Activated CD4-positive, alpha-beta T cell treated with anti-CD3 and anti-CD28 coated beads, Interleukin-2, amount 10 ng/mL, durations not matched to agents 7 days and 5 days (primary cell): ENCODE measurements at places on chromosomes 6 and 20. TPM values are rescaled to one million over a fixed set of nuclear protein-coding genes. Genes with fewer than 3 reads are reported as not detected.

- DNase-seq: no peak
Observed at GRCh38 chr6:150634176-150634963, 34.7 kb downstream of the PLEKHG1 start.

Gene KIAA0408
- total RNA-seq: 4.4 TPM

- no peak for DNase-seq
Observed at GRCh38 chr6:80276861-80277260, 170.4 kb downstream of the BCKDHB start.

GRCh38 chr6:163717106-163717764 lies 302.7 kb downstream of the QKI start:
- no peak for DNase-seq

DNA sequence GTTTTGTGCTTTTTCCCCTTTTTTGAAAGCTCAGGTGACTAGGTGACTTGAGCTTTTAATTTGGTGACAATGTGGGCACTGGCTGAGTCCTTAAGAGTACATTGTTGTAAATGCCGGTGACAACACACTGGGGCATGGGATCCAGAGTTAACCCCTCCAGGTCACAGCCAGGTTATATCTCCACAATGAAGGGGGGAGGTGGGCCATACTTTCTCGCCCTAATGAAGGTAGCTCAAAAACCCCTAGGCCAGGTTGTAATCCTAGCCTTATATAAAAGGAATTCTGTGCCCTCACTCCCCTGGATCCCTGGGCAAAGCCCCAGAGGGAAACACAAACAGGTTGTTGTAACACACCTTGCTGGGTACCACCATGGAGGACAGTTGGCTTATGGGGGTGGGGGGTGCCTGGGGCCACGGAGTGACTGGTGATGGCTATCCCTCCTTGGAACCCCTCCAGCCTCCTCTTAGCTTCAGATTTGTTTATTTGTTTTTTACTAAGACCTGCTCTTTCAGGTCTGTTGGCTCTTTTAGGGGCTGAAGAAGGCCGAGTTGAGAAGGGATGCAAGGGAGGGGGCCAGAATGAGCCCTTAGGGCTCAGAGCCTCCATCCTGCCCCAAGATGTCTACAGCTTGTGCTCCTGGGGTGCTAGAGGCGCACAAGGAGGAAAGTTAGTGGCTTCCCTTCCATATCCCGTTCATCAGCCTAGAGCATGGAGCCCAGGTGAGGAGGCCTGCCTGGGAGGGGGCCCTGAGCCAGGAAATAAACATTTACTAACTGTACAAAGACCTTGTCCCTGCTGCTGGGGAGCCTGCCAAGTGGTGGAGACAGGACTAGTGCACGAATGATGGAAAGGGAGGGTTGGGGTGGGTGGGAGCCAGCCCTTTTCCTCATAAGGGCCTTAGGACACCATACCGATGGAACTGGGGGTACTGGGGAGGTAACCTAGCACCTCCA lies 2.2 kb upstream of the VEGFA start:
- DNase-seq: no peak

DNA sequence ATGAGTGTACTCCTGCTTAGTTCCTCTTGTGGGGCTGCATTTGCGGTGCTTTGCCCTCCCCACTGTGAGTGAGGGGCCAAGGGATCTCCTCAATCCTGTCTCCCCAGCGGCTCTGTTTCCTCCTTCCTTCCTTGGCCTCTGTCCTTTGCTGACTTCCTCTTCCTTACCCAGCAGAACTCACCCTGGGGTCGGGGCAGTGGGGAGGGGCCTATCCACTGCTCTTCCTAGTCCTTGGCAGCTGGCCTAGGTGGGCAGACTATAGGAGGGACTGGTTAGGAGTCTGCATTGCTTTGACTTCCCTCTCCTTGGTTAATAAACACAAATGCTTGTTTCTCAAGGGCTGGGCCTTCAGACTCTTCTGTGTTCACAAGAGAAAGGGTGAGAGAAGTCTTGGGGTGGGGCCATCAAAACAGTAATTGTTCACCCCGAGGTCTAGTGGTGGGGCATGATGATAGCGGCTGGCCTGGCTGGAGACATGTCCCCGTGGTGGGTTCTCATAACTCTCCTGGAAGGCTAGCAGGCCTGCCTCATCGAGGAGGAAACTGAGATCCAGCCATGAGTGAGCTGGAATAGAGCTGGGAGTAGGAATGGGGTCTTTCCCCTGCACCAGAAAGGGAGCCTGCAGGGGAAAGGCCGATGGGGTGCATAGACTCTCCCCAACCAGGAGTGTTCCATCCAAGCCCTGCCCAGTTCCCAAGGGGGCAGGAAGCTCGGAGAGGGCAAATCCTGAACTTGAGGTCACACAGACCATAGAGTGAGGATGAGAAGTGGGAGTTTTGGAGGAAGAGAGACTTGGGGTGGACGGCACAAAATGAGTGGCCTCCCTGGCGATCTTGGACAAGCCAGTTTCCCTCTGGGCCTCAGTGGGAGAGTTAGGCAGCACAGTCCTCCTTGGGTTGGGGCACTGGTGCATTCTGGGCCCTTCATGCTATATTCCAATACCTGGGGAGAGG lies 12.7 kb downstream of the FAM110A start:
- no peak for DNase-seq

GRCh38 chr6:106128981-106129781 lies 43.0 kb downstream of the PRDM1 start:
- no peak for DNase-seq

Gene WASF1
- total RNA-seq: 0.45 TPM

- no peak for DNase-seq
Observed at GRCh38 chr20:8292793-8293192, 160.7 kb downstream of the PLCB1 start.

DNA sequence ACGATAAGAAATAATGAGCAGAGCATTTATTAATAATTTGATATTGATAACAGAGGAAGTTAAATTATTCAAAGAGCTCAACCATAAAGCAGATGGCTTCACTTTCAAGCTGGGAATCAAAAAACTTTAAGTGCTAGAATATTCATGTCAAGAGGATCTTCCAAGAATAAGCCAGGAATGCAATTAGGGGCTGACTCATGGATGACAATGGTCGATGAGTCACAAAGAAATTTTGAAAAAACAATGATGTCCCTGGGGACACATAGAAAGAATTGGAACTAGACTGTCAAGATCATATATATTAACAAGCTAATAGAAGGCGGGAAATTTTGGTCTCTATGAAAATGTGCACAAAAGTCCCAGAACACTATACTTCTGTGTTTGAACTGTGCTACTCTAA lies 304.1 kb downstream of the LAMA2 start:
- no peak for DNase-seq

DNA sequence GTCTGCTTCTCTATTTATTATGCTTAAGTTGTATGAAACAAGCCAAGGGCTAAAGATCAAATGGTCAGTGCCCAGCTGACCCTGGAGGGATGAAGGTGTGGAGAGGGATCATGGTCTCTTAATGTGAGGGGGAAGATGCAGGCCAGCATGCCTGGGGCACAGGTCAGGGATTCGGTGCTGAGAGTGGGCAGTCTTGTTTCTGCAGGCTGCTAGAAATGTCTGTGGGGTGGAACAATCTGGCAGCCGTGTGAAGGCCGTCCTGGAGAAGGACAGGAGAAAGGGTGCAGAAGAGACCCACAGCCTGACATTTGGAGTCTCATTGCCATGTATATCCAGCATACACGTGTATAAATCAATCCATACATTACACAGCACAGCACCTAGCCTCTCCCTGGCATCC lies 258.3 kb upstream of the MOCS1 start:
- DNase-seq: no peak

DNA sequence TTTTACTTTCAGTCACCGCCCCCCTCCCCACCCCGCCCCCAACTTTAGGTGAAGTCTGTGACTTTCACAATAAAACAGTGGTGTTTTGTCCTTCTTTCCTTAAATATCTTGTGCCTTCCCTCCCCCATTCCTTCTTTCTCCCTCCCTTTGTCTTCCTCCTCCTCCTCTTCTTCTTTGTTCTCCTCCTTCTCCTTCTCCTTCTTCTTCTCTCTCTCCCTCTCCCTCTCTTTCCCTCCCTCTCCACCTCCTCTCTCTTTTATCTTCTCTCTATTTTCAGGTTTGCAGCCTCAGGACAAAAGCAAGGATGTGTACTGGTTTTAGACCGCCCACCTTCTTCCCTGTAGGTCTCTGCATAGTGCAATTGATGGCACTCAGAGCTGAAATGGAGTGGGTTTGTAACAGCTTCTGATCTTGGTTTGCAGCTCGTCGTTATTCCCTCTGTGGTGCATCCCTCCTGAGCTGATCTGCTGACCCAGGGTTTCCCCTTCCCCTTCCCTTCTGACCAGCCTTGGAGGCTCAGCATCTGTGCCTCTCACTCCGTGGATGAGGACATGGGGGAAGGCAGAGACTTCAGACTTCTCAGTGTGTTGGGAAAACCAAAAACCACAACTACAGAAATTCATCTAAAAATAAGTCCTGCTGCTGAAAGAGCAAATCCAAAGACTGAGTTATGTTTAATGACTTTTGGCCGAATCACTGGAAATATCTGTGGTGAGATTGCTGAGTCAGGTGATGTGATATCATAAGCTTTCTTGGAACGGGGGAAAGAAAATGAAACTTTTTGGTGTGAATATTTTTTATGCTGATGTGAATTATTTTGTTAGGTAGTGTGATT lies 6.9 kb downstream of the VGLL2 start:
- DNase-seq: no peak

- DNase-seq: no peak
Observed at GRCh38 chr6:1747531-1747930, 137.8 kb downstream of the FOXC1 start.

DNA sequence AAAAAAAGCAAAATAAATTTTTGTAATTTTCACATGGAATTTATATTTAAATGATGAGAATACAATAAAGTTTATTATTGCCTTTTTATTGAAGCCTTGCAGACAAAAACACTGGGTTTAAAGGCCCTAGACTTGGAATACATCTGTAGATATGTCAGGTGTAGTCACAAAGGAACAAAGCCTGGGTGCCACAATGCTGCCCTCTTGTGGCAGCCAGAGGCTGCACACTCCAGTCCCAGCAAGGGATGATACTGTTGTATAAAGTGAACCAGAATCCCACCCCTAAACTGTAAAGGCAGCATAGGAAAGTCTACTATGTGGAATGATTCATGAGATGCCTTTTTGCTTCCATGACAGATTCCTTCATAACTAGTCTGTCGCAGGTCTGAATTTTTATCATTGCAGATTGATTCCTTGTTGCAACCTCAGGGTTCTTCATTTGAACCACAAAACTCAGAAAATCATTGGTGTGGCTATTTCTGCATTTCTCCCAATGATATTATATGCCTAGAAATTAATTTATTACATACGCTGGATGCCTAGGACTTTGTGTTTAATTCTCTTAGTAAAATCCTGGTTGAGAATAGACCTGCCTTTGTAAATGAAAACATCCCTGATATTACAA lies 37.0 kb downstream of the MAK start:
- peak; percentile 71 for DNase-seq

GRCh38 chr6:31945507-31946369 lies at the start of gene CFB:
Gene CFB (plus strand): TSS chr6:31946095. CDS start chr6:31946222, 127 bp downstream.
- no peak for DNase-seq

DNA sequence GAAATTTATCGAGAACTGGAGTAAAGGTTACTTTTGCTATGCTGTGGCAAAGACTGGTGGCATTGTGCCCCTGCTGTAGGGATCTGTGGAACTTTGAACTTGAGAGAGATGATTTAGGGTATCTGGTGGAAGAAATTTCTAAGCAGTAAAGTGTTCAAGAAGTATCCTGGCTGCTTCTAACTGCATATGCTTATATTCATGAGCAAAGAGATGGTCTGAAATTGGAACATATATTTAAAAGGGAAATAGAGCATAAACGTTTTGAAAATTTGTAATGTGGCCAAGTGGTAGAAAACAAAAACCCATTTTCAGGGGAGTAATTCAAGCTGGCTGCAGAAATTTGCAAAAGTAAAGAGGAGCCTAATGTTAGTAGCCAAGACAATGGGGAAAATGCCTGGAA lies 12.3 kb upstream of the UFL1 start:
- no peak for DNase-seq

Gene SLC22A16
- not detected for total RNA-seq

GRCh38 chr6:123745895-123746294 lies 57.8 kb upstream of the NKAIN2 start:
- no peak for DNase-seq

DNA sequence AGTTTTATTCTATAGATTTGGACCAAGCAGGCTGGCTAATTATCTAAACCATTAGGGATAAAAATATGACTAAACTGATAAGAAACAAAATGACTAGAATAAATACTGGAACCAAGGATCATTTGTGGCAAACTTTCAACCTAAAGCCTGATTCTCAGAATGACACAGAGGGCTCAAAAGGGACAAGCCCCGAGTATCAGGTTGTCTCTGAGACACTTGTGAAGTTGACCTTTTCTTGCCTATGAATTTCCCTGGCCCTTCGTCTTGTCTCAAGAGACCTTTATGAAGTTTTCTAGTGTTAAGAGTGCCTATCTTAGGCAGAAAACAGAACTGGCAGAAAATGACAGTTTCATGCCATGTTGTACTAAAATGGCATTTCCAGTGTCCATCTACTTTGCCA lies 68.3 kb downstream of the IMPG1 start:
- no peak for DNase-seq

DNA sequence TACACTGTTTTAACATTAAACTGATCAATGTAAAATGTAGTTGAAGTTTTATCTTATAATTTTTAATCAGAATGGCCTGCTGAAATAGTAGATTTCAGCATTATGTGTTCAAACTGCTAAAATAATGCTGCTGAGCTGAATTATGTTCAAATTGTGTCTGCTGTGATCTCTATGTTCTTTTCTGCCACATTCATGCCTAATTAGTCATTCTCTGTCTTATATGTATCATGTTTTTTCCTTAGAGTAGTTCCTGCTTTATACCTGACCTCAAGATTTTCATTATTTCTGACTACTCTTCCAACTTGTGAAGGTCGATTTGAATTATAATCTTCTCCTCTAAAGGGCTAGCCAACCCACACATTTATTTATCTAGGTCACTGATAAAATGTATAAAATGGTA lies 476.7 kb upstream of the EPHA7 start:
- DNase-seq: no peak

- DNase-seq: no peak
Observed at GRCh38 chr20:4979841-4980410, 21.4 kb downstream of the SLC23A2 start.

Gene MAP3K5
- total RNA-seq: 24.0 TPM

Gene TBXT
- not detected for total RNA-seq

DNA sequence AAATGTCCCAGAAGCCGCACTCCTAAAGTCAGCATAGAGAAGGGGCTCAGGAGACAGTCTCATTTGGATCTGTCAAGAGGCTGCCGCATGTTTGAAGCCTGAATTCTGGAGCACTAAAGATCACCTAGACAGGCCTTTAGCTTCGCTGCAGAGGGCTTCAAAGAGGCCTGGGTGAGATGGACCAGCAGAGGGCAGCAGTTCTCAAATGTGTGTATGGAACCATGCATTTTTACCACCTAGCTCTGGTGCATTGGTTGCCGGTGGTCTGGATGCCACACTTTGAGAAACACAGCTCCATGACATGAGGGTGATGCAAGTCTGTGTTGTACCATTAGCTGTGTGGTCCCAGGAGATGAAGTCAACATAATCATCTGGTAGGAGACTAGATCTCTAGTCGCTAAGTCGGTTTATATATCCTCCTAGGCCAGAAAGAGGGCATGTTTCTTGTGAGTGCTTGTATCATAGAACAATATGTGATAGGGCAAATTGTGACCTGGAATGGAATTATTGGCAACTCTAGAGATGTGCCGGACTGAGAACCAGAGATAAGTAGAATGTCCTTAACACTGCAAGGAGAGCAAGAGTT lies 64.8 kb downstream of the KIAA0319 start:
- peak; percentile 84 for DNase-seq

Gene ESR1
- 1.00 TPM for total RNA-seq
